Activated CD4-positive, alpha-beta T cell treated with anti-CD3 and anti-CD28 coated beads for 36 hours (primary cell): ENCODE measurements at places on chromosomes 1 and 21.

- no peak for DNase-seq
Observed at GRCh38 chr1:118360817-118361216, 175.8 kb upstream of the SPAG17 start.

DNA sequence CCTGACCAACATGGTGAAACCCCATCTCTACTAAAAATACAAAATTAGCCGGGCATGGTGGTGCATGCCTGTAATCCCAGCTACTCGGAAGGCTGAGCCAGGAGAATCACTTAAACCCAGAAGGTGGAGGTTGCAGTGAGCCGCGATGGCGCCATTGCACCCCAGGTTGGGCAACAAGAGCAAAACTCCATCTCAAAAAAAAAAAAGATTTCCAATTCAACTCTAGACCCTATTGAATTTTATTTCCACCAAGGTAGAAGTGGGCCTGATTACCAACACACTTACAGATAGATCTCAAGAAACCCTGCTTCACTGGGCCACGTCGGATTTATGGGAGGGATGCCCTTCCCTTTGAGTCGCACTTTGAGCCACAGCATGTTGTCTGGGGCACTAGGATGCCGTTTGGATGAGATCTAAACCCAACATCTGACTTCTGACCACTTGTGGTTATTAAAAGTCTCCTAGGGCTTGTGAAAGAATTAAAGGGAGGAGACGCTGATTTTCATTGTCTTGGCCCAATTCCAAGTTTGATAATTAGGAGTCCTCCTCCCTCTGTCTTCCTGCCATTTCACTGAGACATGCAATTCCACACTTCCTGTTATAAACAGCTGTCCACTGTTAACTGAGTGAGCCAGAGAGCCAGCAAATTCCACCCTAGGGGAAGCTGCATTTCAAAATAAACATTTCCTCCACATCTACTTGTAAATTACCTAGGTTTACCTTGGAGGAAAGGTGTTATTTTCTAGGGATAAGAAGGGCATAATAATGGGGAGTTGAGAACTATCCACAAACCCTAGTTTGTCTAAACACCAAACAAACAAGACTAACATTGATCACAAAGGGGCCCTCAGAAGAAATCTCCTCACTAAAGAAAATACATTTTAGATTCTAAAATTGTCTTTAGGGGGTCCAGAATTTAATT is 5.2 kb upstream of the RERE start:
- DNase-seq = no peak

DNA sequence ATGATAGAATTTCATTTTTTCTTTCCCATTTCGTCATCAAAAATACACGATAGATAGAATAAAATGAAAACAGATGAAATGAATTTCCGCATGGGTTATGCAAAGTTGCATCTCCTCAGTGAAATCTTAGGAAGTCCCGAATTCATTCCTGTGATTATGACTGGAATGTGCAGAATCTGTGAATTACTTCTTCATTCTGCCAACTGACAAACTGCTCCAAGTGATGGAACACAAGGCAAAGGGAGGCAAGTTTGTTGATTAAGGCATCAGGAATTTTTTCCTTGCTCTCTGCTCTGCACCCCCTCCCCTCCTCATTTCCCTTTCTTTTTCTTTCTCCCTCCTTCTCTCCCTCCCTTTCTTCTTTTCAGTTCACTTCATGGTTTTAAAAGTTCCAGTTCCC is 37.0 kb upstream of the ADGRL4 start:
- DNase-seq = no peak

- DNase-seq = no peak
Observed at GRCh38 chr1:94614168-94614815, 72.7 kb upstream of the F3 start.

- DNase-seq = peak; percentile 35
Observed at GRCh38 chr1:32622806-32623681, 27.3 kb downstream of the ZBTB8OS start.

- DNase-seq = no peak
Observed at GRCh38 chr1:155103325-155103724, 24.4 kb upstream of the EFNA1 start.

GRCh38 chr1:167629681-167630567 is at the start of gene RCSD1:
TSS of gene RCSD1 (plus strand) at chr1:167630232. CDS start at chr1:167630424, 192 bp downstream.
- DNase-seq = peak; percentile 85

DNA sequence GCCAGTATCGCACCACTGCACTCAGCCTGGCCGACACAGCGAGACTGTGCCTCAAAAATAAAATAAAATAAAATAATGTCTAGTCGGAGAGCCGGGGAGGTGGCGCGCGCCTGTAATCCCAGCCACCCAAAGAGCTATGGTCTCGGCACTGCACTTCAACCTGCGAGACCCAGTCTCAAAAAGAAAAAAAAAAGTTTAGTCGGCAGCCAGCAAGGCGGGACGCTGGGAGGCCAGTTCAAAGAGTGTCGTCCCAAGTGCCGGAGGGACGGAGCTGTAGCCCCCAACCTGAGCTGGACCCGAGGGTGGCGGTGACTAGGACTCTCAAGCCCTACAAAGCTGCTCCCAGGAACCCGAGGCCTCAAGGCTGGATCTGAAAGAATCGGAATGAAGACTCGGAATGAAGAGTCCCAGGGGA is 632 bp upstream of the FALEC start:
- DNase-seq = no peak

DNA sequence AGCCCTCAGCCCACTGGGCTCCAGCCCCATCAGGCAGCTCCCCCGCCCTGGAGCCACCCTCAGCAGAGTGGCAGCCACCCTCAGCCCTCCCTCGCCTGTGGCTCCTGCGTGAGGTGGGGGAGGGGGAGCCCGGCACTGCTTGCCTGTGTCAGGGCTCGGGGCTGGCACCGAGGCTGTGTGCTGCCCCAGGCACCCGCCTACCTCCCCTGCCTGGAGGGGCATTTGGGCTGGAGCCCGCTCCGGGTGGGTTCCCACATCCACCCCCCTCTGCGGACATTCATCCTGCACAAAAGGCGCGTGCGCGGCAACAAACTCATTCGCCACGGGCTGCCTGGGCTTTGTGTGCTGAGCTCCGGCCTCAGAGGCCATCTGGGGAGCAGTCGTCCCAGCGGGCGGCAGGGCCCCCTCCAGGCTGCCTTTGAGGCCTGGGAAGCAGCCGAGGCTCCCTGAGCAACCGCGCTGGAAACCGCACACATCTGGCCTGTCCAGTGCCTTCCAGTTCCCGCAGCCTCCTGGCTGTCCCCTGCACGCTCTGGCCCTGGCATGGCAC is 12.6 kb upstream of the TNFRSF14 start:
- DNase-seq = peak; percentile 69

GRCh38 chr1:66399888-66400529 is 133.9 kb upstream of the SGIP1 start:
- peak; percentile 37 for DNase-seq

GRCh38 chr1:165902565-165902964 is 75.2 kb downstream of the UCK2 start:
- no peak for DNase-seq

DNA sequence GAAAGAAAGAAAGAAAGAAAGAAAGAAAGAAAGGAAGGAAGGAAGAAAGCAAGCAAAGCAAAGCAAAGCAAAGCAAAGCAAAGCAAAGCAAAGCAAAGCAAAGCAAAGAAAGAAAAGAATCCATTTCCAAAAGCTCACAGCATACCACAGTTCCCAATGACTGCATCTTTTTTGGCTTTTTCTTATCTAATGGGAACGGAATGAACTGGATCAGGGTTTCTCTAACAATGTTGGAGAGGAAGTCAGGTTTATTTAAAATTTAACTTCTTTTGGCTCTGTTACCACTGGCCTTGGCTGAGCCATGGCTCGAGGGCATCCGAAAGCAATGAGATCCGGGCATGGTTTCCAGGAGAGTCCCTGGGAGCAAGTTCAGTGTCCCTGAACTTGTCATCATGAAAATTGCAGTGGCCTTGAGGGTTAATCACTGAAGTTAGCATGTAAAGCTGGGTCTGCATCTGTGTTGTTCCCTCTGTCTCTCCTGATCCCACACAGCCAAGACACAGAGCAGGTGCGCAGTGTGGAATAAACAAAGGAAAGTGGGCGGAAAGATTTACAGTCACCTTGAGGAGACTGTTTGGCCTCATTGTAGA is 34.6 kb upstream of the CTPS1 start:
- DNase-seq = no peak

DNA sequence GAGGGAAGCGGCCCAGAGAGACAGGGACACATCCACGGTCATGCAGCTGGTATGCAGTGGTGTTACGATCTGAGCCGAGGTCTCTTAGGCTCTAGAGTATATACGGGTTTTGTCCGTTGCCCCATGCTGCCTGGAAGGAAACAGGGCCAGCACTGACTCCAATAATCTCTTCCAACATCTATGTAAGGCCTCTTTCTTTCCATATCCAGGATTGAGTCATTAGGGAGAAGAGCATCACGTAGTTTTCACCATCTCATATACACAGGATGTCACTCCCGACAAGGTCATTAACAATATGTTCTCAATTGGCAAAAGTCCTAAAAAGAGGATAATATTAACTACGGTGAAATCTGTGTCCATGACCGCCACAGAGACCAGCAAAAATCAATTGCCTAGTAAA is 4.4 kb downstream of the C8B start:
- DNase-seq = no peak

- no peak for DNase-seq
Observed at GRCh38 chr1:7300893-7301663, 470.0 kb upstream of the VAMP3 start.

DNA sequence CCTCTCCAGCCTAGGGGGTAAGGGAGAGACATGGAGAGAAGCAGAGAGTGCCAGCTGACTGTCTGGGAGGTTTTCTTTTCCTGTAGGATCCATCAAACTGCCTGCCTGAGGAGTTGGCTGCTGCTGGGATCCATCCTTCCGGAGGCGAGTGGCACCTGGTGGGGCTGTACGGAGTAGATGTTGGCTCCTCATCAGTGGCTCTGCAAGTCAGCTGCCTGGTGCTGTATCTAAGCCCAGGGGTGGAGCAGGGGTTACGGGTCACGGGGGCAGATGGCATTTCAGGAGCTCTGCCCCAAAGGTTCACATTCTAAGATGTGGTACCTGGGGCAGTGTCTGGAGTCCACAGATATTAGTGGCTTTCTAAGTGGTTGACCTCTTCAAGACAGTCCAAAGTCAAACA is 128.0 kb downstream of the ACTL8 start:
- DNase-seq = no peak

- no peak for DNase-seq
Observed at GRCh38 chr21:26769613-26770188, 75.5 kb downstream of the ADAMTS1 start.

GRCh38 chr1:107795441-107795840 is 169.5 kb downstream of the VAV3 start:
- no peak for DNase-seq

DNA sequence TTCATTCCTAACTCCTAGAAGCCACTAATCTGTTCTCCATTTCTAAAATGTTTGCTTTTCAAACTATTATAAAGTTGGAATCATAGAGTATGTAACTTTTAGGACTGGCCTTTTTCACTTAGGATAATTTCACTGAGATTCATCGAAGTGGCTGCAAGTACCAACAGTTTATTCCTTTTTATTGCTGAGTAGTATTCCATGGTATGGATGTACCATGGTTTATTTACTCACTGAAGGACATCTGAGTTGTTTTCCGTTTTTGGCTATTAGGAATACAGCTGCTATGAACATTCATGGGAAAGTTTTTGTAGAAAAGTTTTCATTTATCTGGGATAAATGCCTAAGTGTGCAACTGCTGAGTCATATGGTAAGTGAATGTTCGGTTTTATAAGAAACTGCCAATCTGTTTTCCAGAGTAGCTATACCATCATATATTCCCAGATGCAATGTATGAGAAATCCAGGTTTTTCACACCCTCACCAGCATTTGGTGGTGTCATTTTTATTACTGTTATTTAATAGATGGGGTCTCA is 66.3 kb downstream of the SLC27A3 start:
- DNase-seq = no peak

GRCh38 chr1:58067082-58067481 is 479.4 kb downstream of the OMA1 start:
- no peak for DNase-seq

GRCh38 chr1:205918955-205919746 is 24.1 kb downstream of the SLC26A9 start:
- peak; percentile 86 for DNase-seq

DNA sequence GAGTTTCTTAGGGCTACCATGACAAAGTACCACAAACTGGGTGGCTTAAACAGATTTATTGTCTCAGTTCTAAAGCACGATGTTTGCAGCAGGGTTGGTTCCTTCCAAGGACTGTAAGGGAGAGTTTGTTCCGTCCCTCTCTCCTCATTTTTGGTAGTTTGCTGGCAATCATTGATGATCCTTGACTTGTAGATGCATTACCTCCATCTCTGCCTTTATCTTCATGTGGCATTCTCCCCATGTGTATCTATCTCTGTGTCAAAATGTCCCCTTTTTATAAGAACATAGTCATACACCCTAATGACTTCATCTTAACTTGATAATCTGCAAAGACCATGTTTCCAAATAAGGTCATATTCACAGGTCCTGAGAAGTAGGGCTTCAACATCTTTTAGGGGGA is 90.2 kb downstream of the LRRC8C start:
- DNase-seq = no peak

GRCh38 chr1:232744847-232745246 is 60.4 kb upstream of the MAP10 start:
- no peak for DNase-seq

GRCh38 chr1:156612666-156613065 is 6.5 kb upstream of the HAPLN2 start:
- DNase-seq = no peak

GRCh38 chr1:85650645-85651044 is 57.6 kb downstream of the ZNHIT6 start:
- DNase-seq = no peak

DNA sequence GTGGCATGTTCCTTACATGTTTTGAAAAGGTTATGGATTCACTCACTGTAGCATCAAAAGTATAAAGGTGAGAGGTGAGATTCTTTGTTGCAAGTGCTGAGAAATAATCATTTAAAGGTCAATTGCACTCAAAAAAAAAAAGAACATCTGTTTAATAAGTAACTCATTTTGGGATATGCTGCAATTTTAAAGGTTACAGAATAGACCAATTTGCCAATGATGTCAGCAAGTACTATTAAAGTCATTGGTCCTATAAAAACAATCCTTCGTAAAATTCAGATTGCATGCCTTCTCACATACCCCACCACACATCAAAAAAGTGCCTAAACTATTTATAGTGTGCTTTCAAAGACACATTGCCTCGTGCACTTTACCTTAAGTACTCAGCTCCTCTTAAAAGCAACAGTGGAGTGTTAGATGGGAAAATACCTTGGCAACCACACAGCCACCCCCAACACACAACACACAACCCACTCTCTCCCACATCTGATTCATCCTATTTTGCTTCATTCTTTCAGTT is 218.2 kb upstream of the ADGRL2 start:
- no peak for DNase-seq

DNA sequence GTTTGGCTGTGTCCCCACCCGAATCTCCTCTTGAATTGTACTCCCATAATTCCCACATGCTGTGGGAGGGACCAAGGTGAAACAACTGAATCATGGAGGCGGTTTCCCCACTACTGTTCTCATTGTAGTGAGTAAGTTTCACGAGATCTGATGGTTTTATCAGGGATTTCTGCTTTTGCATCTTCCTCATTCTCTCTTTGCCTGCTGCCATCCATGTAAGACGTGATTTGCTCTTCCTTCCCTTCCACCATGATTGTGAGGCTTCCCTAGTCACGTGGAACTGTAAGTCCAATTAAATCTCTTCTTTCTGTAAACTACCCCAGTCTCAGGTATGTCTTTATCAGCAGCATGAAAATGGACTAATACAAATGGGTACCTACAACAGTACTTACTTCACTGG is 73.5 kb downstream of the PIK3R3 start:
- DNase-seq = no peak

GRCh38 chr1:151196292-151196800 is 2.0 kb upstream of the PIP5K1A start:
- peak; percentile 76 for DNase-seq
